ENCODE measurements at places on chromosomes 11 and 22.

DNA sequence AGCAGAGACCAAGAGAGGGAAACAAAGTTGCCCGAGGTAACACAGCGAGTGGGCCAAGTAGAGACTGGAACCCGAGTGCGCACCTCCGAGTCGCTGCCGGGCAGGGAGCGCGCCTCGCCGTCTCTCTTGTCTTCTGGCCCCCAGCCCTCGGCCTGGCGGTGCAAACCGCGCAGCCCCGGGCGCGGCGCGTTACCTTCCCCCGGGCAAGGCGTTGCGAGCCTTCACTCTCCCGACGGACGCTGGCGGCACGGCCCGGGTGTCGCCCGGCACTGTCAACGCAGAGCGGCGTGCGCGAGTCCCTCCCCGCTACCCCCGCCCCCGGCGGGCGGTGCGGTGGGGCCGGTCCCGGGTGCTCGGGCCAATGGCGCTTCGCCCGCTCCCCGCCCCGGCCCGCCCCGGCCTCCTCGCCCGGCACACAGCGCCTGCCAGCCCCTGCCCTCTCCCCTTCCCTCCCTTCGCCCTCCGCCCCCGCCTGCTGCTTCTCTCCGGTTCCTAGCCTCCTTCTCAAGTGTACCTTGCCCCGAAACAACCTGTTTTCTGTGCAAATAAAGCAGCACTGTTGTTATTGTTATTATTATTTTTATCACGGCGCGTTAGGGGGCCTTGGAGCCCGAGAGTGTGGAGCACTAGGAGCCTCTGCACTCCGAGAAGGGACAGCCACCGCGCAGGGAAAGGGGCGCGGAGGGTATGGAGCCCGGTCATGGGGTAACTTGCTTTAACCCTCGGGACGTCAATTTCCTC is at the start of gene SYTL2:
SYTL2 (minus strand) TSS at position 271 of the 741 bp plus-strand sequence. CDS start 53,416 bp downstream, outside the sequence.
- DNase-seq = peak; percentile 82

DNA sequence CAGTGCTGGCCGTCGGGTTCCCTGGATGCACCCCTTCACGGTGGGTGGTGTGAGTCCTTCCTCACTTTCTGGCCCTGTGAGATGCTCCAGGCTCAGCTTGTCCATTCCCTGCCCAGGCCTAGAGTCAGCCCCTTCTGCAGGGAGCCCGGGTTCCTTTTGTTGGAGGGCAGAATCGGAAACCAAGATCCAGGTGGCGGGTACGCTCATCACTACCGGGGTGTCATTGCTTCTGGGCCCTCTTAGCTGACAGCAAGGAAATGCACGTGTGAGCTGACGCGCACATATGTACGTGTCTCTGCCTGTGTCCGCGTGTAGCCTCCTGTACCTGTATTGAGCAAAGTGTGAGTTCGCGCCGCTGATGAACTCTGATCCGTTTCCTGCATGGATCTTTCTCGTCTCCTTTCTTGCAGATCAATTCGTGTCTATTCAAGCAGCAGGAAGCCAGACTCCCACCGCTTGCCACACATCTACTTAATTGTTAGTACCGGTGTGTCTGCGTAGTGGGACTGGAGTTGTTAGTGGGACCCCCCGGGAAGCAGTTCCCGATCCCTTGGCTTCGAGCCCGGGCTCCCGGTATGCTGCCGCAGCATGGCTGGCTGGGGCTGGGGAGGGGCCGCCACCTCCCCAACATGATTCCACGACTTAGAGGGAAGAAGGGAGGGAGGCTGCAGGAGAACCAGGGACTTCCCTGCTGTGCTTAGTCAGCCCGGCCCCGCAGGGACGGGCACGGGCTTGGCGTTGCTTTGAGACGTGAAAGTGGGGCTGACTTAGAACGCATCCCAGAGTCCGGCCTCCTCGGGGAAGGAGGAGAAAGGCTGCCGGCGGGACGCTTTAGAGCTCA is 35.9 kb upstream of the GRAMD4 start:
- DNase-seq = no peak

GRCh38 chr22:20940186-20940651 is 23.0 kb downstream of the CRKL start:
- peak; percentile 38 for DNase-seq

DNA sequence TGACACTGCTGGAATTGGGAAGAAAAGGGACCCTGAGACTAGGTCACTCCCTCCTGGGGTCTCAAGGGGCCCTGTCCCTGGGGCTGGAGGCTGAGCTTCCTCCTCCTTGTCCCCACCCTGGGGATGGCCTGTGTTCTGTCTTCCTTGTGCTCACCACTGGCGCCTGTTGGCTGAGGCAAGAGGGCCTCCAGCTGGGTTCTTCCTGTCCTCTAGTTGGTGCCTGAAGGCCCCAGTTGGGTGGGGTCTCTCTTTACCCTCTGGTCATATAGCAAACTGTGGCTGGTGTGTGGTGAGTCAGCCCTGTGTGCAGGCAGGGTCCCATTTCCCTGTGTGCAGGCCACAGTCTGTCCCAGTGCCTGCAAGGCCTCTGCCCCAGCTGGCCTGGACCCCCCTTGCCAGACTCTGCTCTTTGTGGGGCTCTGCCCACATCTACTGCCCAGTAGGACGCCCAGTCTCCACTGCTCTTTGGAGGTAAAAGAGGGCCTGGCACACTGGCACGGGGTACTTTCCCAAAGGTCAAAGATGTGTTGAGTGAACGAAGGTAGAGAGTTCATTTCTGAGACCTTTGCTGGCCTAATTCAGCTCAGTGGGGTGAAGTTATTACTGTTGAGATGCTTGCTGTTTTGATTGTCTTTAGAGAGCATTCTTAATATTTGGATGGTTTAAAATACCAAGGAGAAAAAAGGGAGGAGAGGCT is 55.1 kb upstream of the CLDN5 start:
- DNase-seq = no peak

GRCh38 chr11:57240007-57240406 is 3.0 kb upstream of the APLNR start:
- no peak for DNase-seq

- DNase-seq = peak; percentile 97
Observed at GRCh38 chr11:122505304-122506006, 150.1 kb upstream of the UBASH3B start.

- no peak for DNase-seq
Observed at GRCh38 chr11:94326947-94327346, 22.6 kb downstream of the IZUMO1R start.

- no peak for DNase-seq
Observed at GRCh38 chr11:66628061-66628603, 10.4 kb upstream of the RBM4 start.

- no peak for DNase-seq
Observed at GRCh38 chr22:46366327-46366731, 30.8 kb downstream of the TRMU start.

- DNase-seq = no peak
Observed at GRCh38 chr11:119571311-119571710, 148.3 kb upstream of the THY1 start.

DNA sequence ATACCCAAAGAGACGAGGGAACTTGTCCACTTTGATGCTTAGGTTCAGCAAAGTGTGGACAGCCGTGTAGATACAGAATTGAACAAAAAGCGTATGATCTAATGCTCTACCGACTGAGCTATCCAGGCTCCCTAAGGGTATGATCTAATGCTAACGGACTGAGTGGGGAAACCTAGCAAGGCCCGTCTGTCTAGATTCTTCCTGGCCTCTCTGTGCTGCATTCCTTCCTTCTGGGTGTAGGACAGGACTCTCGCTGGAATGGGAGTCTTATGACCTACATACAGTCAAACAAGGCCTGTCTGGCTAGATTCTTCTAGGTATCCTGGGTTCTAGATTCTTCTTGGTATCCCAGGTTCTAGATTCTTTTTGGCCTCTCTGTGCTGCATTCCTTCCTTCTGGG is 8.4 kb upstream of the SLC15A3 start:
- no peak for DNase-seq

DNA sequence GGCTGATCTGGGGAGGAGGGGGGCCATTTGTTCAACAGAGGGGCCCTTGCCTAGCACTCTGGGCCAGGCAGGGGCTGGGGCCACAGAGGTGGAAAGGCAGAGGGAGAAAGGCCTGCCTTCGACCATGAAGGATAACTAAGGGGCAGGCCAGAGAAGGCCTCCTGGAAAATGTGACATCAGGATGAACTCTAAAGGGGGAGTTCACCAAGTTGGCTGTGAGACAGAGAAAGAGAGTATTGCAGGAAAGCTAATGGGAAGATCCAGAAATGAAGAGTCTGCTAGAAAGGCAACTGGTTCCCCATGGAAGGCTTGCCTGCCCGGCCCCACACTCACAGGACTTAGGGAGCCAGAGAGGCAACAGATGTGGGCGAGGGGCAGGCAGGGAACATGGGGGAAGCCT is 16.3 kb downstream of the CSNK1E start:
- no peak for DNase-seq

- DNase-seq = no peak
Observed at GRCh38 chr11:128830290-128831173, 36.6 kb downstream of the KCNJ1 start.

DNA sequence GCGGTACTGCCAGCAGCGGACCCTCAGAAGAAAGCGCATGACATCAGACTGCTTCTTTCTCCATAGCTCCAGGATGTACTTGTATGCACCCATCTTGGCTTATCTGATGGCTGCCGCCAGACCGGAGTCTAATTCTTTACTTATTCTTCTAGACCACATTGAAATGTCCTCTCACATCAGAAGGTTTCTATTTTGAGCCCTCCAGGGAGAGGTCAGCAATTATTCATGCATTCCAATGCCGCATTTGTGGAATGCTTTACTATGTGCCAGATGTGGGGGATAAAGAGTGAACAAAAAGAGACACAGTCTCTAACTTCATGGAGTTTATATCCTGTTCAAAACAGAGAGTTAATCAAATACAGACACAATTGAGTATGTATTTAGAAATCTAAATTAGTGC is 230.1 kb downstream of the MIAT start:
- peak; percentile 92 for DNase-seq

GRCh38 chr11:44818110-44818509 is 91.3 kb downstream of the TSPAN18 start:
- DNase-seq = no peak

DNA sequence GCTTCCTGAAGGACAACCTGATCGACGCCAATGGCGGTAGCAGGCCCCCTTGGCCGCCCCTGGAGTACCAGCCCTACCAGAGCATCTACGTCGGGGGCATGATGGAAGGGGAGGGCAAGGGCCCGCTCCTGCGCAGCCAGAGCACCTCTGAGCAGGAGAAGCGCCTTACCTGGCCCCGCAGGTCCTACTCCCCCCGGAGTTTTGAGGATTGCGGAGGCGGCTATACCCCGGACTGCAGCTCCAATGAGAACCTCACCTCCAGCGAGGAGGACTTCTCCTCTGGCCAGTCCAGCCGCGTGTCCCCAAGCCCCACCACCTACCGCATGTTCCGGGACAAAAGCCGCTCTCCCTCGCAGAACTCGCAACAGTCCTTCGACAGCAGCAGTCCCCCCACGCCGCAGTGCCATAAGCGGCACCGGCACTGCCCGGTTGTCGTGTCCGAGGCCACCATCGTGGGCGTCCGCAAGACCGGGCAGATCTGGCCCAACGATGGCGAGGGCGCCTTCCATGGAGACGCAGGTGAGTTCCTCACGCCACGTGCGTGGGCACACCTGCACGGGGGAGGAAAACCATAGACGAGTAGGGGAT is 1.5 kb downstream of the BCR start:
- no peak for DNase-seq

GRCh38 chr11:117070016-117070415 is 28.2 kb downstream of the SIK3 start:
- DNase-seq = no peak

- DNase-seq = no peak
Observed at GRCh38 chr11:12449961-12450715, 72.8 kb downstream of the PARVA start.

DNA sequence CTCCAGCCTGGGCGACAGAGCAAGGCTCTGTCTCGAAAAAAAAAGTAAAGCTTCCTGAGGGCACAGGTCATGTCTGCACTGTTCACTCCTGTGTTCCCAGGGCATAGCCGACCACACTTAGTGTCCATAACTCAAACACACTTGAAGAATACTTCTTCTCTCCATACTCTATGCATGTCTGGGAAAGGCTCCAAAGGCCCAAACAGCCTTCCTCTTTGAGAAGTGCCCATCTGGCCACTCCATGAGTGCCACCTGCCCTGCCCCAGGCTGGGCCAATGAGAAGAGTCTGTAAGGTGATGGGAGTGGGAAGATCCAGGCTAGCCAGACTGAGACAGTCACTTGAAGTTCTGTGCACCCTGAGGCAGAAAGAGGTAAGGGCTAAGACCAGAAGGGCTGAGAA is 24.7 kb downstream of the DGCR2 start:
- no peak for DNase-seq

- no peak for DNase-seq
Observed at GRCh38 chr22:42287174-42287890, 16.9 kb upstream of the TCF20 start.

GRCh38 chr11:78323363-78323762 is 94.3 kb downstream of the GAB2 start:
- no peak for DNase-seq

DNA sequence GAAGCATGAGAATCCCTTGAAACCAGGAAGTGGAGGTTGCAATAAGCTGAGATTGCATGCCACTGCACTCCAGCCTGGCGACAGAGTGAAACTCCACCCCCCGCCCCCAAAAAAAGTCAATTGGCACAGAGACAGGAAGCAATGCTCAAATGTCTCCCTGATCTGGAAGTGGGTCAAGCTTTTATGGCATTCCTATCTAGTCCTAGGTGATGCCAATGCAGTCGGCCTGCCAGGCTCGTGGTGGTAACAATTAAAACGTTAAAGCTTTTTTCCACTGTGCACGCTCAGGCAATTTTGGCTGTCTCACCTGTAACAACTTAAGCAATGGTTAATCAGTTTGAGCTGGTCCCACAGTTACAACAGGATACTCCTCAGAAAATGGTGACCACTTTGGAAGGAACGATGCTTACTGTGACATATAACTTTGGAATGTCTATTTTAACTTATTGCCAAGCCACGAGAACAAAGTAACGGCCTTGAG is 18.9 kb upstream of the PISD start:
- DNase-seq = peak; percentile 79

- DNase-seq = no peak
Observed at GRCh38 chr11:67586568-67587250, 3.1 kb downstream of the GSTP1 start.

DNA sequence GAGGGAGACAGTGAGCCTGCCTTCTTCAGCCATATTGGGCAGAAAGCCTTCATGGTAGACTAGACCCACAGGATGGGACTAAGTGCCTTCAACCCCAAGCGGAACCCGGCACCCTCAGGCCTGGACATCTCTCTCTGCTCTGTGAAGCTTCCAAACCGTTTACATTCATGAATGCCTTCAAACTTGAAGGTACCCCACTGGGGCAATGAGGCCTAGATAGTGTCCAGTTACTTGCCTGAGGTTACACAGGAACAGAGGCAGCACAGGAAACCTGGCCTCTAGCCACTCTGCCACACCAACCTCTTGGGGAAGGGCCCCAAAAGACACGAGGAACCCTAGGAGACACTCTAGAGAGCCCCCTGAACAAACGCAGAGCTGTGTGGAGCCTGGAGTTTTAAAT is 14.5 kb upstream of the CYP2R1 start:
- DNase-seq = no peak

DNA sequence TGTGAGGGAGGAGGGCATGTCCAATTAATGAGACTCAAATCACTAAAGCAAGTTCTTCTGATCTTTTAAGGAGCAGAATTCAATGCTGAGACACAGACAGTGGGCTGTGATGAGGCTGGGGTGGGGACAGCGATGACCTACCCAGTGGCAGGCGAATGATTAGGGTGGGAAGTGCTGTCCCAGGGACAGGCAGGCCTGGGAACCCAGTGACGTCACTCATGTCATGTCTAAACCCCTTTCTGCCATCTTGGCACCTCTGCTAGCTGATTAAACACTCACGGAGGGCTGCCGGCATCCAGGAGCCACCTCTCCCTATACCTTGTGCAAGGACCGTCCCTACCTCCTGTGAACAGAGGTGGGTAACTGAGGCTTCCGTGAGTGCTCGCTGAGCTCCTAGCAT is 1235.2 kb downstream of the TBC1D22A start:
- no peak for DNase-seq
